ENCODE measurements at places on chromosomes 13 and 19.

DNA sequence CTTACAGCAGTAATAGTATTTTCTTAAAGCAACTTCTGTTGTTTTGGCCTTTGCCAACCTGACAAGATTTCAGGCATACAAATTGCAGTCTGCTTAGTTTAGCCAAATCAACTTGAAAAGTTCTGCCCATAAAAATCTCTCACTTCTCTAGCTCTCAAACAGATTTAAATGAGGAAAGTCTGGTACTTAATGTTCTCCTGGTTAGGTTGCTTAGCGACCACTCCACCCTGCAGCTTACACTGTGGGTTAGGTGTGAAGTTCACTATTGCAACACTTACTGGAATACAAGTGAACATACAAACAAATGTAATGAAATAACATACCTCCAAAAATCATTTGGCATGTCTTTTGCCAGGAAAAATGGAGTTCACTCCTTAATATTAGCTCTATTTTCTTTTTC is 178.7 kb upstream of the PCDH9 start:
- no peak for DNase-seq

- DNase-seq: no peak
Measured at GRCh38 chr13:112573710-112574109, 14.2 kb downstream of the TUBGCP3 start.

DNA sequence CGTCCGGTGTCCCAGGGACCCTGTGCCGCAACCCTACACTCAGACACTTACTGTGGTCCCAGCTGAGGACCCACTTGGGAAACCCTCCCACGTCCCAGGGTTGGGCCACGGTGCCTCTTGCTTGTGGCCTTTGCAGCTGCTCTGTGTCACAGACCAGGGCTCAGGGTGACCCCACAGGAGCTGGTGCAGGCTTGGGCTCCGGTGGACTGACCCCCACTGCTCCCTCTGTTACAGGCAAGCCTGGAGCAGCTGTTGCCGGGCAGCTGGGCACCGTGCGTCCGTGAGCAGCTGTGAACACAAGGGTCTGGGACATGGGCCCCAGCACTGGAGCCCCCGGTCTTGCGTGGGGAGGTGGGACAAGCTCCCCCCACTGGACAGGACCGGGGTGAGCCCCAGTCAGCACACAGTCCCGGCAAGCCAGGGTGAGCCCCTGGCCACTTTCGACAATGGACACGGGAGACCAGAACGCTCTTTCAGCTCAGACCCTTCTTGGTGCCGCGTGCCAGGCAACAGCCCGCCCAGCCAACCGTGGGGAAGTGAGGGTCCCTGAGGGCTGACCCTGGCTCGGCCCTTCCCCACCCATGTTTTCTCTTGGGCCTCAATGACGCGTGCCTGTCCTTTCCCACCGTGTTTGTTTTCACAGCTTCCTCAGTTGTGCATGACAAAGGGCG is 65.7 kb upstream of the C13orf46 start:
- no peak for DNase-seq

- no peak for DNase-seq
Measured at GRCh38 chr19:5040544-5041167, 71.7 kb downstream of the KDM4B start.

- no peak for DNase-seq
Measured at GRCh38 chr19:18156841-18157464, 4.0 kb downstream of the PIK3R2 start.

DNA sequence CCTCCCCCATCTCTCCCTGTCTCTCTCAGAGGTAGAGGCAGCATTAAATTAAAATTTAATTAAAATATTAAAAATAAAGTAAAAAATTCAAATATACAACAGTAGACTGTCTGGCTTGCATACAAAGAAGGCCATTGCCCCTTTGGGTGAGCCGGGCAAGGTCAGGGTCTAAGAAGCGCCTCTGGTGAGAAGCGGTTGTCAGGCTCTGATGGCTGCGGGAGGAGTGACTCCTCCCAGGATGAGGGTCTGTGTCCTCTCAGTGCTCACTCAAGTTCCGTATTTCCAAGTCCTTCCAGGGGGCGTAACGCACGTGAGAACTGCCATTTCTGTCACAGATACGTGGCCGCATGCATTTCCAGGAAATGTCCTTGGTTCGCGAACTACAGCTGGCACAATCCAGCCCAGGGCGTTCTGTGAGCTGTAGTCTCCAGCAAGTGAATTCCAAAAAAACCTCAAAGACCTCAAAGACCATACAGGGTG is 737 bp upstream of the ZNF181 start:
- DNase-seq: no peak

- DNase-seq: peak; percentile 38
Measured at GRCh38 chr19:2507109-2507508, 31.2 kb downstream of the GADD45B start.

DNA sequence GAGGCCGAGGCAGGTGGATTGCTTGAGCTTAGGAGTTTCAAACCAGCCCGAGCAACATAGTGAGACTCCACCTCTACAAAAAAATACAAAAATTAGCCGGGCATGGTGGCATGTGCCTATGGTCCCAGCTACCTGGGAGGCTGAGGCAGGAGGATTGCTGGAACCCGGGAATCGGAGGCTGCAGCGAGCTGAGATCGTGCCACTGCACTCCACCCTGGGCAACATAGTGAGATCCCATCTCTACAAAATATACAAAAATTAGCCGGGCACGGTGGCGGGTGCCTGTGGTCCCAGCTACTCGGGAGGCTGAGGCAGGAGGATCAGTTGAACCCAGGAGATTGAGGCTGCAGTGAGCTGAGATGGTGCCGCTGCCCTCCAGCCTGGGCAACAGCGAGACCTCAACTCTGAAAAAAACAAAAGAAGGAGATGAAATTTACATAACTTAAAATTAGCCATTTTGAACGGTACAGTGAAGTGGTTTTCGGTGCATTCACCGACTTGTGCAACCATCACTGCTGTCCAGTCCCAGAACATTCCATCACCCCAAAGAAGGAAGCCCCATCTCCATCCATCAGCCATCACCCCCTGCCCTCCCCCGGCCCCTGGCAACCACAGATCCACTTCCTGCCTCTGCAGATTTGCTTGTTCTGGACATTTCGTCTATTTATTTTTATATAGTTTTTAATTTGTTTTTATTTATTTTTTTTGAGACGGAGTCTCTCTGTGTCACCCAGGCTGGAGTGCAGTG is 1.6 kb upstream of the AZU1 start:
- DNase-seq: no peak

GRCh38 chr13:103471896-103472295 is 405.7 kb upstream of the SLC10A2 start:
- DNase-seq: no peak

GRCh38 chr13:78192716-78193115 is 274.1 kb upstream of the EDNRB start:
- no peak for DNase-seq

DNA sequence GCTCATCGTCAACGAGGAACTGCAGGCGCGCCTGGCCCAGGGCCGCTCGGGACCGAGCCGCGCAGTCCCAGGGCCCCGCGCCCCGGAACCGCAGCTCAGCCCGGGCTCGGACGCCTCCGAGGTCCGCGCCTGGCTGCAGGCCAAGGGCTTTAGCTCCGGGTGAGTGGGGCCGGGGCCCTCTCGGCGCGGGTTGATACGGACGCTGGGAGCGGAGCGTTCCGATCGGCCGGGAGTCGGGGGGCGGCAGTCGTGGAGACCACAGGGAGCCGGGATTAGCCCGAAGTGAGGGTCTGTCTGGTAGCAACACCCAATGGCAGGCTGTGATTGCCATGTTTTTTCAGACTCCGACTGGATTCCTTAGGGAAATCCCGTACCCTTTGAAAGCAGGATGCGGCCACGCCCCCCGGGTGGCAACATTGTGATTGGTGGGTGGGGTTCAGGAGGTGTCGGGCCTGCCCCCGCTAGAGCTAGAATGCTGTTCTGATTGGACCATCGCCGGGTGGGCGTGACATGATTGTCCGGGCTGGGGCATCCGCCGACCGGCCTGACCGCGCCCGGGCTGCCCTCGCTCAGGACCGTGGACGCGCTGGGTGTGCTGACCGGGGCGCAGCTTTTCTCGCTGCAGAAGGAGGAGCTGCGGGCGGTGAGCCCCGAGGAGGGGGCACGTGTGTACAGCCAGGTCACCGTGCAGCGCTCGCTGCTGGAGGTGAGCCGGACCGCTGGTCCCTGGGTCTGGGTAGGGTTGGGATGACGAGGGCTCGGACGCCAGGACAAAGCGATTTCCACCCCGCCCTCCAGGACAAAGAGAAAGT is 11.3 kb downstream of the EPS8L1 start:
- peak; percentile 46 for DNase-seq

DNA sequence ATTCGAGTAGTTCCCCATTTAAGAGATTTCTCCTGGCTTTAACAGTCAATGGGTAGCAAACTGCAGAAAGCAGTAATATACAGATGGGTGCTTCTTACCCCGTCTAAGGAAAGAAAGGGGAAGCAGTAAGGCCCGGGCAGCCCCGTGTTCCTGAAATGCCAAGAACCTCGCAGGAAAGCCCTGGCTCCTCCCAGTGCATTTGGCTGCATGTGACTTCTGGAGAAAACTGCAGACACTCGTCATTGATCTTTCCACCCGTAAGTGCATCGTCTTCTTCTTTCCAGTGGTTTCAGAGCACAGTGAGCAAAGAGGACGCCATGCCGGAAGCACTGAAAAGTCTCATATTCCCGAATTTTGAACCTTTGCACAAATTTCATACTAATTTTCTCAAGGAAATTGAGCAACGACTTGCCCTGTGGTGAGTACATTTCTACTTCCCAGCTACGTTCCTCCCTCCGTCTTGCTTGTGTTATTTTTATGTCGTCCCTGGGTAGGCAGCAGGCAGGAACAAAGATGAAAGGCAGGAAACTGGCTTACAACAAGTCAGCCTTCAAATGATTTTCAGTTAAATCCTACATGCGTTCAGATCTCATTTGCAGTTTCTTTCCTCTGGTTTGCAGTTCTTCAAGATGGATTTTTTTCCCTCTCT is 165.2 kb downstream of the STK24 start:
- peak; percentile 4 for DNase-seq

DNA sequence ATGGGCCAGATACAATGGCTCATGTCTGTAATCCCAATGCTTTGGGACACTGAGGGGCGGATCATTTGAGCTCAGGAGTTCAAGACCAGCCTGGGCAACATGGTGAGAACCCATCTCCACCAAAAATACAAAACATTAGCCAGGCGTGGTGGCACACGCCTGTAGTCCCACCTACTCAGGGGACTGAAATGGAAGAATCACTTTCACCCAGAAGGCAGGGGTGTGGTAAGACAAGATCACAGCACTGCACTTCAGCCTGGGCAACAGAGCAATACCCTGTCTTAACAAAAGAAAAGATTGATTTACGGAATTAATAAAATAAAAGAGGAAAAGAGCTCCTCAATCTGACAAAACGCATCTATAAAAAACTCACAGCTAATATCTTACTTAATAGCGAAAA is 22.7 kb downstream of the USP12 start:
- DNase-seq: no peak

DNA sequence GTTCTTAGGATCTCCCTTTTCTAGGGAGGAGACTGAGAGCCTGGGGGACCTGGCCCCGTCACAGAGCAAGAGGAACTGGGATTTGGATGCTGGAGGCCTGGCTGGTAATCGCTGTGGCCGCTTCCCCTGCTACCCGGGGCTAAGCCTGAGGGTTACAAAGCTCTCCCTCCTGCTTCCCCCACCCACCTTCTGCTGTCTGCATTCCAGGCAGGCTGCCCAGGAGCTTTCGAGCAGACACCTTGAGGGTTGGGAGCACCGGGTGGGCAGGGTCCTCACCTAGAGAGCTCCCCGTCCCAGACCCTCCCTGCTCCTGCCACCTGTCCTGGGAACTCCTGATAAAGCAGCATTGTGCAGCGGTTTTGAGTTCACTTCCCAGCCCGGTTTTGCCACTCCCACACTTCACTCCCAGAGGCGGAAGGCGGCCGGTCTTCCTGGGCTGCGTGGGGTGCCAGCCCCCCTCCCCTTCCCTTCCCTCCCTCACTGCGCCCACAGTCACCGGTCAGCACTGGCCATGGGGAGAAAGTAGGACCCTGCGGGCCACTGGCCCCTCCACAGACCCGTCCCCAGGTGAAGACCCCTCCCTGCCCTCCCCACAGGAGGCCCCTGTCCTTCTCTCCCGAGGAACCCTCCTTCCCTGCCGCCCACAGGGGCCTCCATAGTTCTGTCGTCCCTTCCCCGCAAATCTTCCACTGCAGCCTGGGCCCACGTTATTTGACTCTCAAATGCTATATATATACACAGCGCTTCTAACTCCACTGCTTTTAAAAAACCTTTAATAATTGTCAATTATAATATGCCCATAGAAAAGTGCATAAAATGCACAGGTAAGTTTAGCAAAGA is 8.1 kb downstream of the PAK4 start:
- DNase-seq: no peak

- peak; percentile 32 for DNase-seq
Measured at GRCh38 chr19:7191946-7192691, 102.1 kb downstream of the INSR start.

- DNase-seq: no peak
Measured at GRCh38 chr19:46533621-46534081, 38.0 kb upstream of the PNMA8B start.

DNA sequence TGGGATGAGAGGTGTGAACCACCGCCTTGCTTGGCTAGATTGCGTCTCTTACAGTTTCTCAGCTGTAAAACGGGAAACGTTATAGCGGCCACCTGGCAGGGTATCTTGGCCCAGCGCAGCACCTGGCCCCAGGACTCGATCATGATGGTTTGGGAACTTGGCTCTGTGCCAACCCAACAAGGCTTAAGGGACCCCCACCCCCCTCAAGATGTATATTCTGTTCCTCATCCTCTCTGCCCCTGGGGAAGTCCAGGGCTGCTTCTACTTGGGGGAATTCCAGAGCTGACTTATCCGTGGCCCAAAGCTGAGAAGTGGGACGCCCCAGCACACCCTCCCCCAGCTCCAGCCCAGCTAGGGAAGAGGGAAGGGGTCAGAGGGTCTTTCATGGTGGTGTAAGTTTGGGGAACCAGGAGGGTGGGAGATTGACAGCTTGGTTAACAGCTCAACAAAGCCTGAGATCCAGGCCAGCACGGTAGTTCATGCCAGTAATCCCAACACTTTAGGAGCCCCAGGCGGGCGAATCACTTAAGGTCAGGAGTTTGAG is 695 bp downstream of the ICAM1 start:
- DNase-seq: no peak

GRCh38 chr13:72559716-72560115 is 167.7 kb downstream of the MZT1 start:
- no peak for DNase-seq

DNA sequence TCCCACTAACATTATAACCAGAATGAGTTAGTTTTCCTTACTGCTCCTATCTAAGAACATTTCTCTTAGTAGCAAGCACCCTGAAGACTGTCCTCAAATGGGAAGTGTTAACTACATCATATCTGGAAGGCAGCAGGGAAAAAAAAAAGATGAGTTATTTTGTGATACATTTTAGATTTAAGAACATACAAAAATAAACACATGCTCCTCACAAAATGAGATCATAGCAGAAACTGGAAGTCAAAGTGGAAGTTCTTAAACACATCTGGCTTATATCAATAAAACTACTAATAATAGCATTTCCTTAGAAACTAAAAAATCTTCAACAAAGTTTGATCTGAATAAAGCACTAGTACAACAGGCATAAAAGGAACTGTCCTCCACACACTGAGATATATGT is 70.4 kb downstream of the SLITRK6 start:
- no peak for DNase-seq
